ENCODE measurements at places on chromosomes 2 and 18. TPM values are rescaled to one million over a fixed set of nuclear protein-coding genes. Genes with fewer than 3 reads are reported as not detected.

DNA sequence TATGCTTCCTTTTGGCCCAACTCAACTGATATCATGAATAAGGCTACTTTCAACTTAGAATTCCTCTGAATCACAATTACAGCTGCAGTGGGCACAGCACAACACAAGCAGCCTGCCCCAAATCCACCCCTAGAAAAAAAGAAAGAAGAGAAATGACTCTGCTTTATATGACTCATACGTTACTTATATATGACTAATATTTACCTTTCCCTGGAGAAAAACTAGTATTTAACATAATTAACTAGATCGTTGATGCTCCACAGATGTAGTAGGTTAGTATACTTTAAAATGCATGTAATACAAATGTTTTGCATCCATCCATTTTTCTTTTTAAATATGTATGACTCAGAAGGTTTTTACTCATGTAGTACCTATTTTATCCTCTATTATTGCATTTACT, 133.3 kb upstream of the UNC80 start:
- H3K4me3 ChIP-seq, result no peak overlapping the region
- H3K27ac ChIP-seq, result no peak overlapping the region
- H3K4me1 ChIP-seq, result peaks cover 38% of the 10 kb centered on the region
- H3K36me3 ChIP-seq, result no peaks in the 10 kb centered on the region
- peak; percentile 70 for DNase-seq
- no peaks in the 10 kb centered on the region for H3K27me3 ChIP-seq

The AOX1 gene
- 20.5 TPM for polyA plus RNA-seq

DNA sequence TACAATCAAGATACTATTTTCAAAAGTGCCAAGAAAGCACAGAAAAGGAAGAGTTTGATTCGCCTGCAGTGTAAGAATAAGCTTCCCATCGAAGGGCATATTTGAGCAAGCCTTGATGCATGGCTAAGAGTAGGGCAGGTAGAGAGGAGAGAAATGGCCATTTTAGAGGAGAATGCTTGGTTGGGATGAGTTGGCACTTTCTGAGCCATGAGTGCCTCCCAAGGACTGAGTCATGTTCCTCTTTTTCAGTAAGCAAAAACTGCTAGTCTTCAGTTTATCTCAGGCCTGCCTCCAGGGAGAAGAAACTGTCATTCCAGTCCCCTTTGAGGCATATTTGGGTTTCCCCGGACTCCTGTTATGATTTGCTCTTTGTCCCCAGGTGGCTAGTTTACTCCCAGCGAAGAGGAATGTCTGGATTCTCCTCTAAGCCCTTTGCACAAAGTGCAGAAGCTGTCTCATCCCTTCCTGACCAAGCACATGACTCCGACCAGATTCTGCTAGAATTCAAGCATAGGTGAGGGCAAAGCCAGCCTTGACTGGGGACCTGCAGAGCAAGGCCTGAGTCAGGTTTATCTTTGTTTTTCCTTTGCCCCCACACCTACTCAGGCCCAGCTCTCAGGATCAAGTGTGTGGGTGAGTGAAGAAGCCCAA, 115.2 kb downstream of the TTC32 start:
- peak; percentile 91 for DNase-seq
- H3K27me3 ChIP-seq, result no peaks in the 10 kb centered on the region
- H3K36me3 ChIP-seq, result no peaks in the 10 kb centered on the region
- peaks cover 22% of the 10 kb centered on the region for H3K4me1 ChIP-seq
- peak overlapping the region; percentile 94 for H3K27ac ChIP-seq
- H3K4me3 ChIP-seq, result no peak overlapping the region

The TUBB8B gene
- polyA plus RNA-seq, result not detected

- DNase-seq, result peak; percentile 26
- H3K36me3 ChIP-seq, result peaks cover 43% of the 10 kb centered on the region
- no peaks in the 10 kb centered on the region for H3K27me3 ChIP-seq
- H3K4me1 ChIP-seq, result peaks cover 15% of the 10 kb centered on the region
- H3K27ac ChIP-seq, result no peak overlapping the region
Measured at GRCh38 chr2:149566652-149567051, 20.9 kb downstream of the MMADHC start.

DNA sequence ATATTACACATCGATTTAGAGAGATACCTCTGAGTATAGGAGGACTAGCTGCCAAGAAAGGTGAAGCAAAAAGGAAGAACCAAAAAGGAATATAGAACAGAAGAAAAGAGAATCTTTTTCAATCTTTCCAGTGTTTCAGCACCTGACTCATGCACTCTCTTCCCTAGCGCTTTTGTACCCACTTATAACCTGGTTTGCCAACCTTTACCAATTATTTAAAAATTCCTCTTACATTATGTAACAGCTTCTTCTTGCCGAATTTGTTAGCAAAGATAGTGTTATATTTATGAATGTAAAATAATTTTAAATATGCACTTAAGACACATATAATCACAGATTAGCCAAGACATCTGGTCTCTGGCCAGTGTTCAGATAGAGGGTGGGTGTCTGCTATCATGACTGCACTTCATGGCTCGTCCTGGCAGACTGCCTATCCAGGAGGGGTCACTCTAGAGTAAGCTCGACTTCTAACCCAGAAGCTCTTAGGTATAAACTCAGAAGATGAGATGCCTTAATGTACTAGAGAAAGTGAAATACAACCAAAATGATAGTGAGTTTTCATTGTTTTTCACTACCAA, 122.9 kb downstream of the ATAD2B start:
- H3K27me3 ChIP-seq, result no peaks in the 10 kb centered on the region
- H3K36me3 ChIP-seq, result no peaks in the 10 kb centered on the region
- peak; percentile 40 for DNase-seq
- no peak overlapping the region for H3K4me3 ChIP-seq

The IDH1 gene
- 53.1 TPM for polyA plus RNA-seq

GRCh38 chr18:48913775-48914174, 37.0 kb downstream of the SMAD7 start:
- DNase-seq, result no peak
- no peak overlapping the region for H3K4me3 ChIP-seq
- H3K4me1 ChIP-seq, result peaks cover 10% of the 10 kb centered on the region

The DSG1 gene
- polyA plus RNA-seq, result not detected

The SCN9A gene
- polyA plus RNA-seq, result 6.1 TPM

The CYTIP gene
- not detected for polyA plus RNA-seq

The GNAL gene
- polyA plus RNA-seq, result 0.16 TPM

DNA sequence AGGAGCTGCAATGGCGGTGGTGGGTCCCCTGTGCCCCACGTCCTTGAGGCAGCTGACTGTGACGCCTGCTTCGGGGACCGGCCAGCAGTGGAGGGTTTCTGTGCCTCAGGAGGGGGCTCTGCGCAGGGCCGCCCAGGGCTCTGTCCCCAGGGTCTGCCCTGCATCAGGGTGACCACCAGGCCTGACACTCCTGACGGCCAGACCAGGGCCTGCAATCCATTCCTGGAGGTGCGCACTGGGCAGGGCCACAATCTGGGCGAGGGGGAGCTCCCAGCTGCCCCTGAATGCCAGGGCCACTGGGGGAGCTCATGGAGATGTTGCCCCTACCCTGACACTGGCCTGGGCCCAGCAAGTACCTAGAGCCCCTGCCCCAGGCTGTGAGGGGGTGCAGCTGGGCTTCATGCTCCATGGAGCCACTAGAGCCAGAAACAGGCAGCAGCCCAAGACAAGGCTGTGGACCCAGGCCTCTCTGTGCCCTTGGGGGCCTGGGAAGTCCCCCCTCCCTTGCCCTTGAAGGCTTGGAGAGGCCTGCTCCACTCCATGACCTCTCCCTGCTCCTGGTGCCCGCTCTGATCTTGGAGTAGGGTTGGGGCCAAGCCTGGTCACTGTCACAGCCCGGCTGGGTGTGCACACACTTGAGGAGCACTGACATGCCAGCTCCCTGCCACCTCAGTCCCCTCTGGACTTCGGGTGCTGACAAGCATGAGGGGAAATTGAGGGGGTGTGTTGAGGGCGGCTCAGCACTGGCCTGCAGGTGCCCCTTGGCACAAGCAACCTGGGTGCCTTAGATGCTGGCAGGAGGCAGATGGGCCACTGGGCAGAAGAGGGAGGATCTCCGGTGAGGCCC, 55.9 kb downstream of the LDAH start:
- DNase-seq, result no peak
- H3K36me3 ChIP-seq, result no peaks in the 10 kb centered on the region
- no peaks in the 10 kb centered on the region for H3K27me3 ChIP-seq

The USP40 gene
- 25.1 TPM for polyA plus RNA-seq

- no peaks in the 10 kb centered on the region for H3K36me3 ChIP-seq
- H3K4me1 ChIP-seq, result no peaks in the 10 kb centered on the region
- no peaks in the 10 kb centered on the region for H3K27me3 ChIP-seq
- DNase-seq, result no peak
- no peak overlapping the region for H3K4me3 ChIP-seq
Measured at GRCh38 chr2:5725794-5726463, 33.7 kb downstream of the SOX11 start.

The REG1B gene
- polyA plus RNA-seq, result not detected

- peak; percentile 41 for DNase-seq
- H3K4me1 ChIP-seq, result peaks cover 12% of the 10 kb centered on the region
- H3K27ac ChIP-seq, result no peak overlapping the region
Measured at GRCh38 chr2:160140471-160140870, 59.6 kb downstream of the ITGB6 start.

The ZSWIM2 gene
- not detected for polyA plus RNA-seq

DNA sequence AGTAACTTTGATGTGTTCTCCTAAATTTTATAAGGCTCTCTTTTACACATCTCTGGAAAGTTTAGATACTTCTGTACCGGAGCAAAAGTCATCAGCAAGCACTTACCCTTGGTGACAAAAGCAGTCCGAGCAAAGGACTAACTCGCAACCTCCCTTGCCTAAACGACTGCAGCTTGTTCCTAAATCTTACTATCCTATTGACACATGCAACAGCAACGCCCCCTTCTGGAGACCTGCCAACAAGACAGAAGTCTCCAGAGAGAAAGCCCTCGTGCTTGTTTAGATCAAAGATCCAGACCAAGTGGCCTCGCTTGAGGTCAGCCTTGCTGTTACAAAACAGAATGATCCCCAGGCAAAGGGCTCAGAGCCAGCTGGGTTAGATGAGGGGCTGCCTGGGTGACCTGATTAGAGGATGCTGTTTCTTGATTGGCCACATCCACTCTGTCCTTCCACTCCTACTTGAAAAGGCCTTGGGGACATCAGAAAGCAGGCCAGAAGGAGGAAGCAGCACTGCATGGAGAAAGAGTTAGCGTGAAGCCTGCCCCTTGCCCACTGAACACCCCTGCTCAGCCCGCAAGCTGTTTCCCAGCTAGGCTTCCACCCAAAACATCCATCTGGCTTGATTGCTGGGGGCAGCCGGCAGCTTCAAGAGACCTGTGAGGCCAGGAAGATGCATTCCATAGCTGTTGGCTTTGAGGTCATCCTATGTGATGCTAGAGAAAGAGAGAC, 94.3 kb downstream of the HNRNPLL start:
- no peaks in the 10 kb centered on the region for H3K36me3 ChIP-seq
- no peak overlapping the region for H3K27ac ChIP-seq
- no peak overlapping the region for H3K4me3 ChIP-seq
- H3K27me3 ChIP-seq, result no peaks in the 10 kb centered on the region
- peaks cover 7% of the 10 kb centered on the region for H3K4me1 ChIP-seq

The KLHL14 gene
- polyA plus RNA-seq, result not detected

GRCh38 chr2:200267350-200267749, 39.1 kb upstream of the SPATS2L start:
- H3K27ac ChIP-seq, result no peak overlapping the region
- no peak overlapping the region for H3K4me3 ChIP-seq
- H3K27me3 ChIP-seq, result no peaks in the 10 kb centered on the region
- H3K36me3 ChIP-seq, result no peaks in the 10 kb centered on the region

The DSG2 gene
- 0.04 TPM for polyA plus RNA-seq

DNA sequence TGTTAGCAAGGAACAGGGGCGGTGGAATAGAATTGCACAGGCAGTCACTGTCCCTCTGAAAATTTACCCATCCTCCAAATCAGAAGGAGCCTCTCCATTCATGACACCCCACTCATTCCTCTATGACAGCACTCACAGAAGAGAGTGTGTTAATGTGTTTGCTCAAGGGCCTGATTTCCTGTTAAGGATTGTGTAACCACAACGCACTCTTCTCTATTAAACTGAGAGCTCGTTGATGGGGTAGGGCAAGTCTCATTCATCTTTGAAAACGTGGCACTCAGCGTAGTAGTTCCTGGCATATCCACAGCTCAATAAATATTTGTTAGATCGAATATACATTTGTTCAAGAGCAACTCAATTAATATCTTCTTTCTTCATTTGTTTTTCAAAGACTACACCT, 106.4 kb downstream of the VAPA start:
- no peaks in the 10 kb centered on the region for H3K27me3 ChIP-seq
- H3K36me3 ChIP-seq, result no peaks in the 10 kb centered on the region
- H3K27ac ChIP-seq, result no peak overlapping the region
- H3K4me1 ChIP-seq, result peaks cover 17% of the 10 kb centered on the region
- peak; percentile 10 for DNase-seq
- no peak overlapping the region for H3K4me3 ChIP-seq

GRCh38 chr2:30522421-30522820, 75.4 kb downstream of the LCLAT1 start:
- peaks cover 3% of the 10 kb centered on the region for H3K4me1 ChIP-seq
- H3K27ac ChIP-seq, result no peak overlapping the region
- 0 out of 2 replicates have a peak, but pooled peaks cover 10% of the 10 kb centered on the region for H3K36me3 ChIP-seq
- H3K4me3 ChIP-seq, result no peak overlapping the region
- H3K27me3 ChIP-seq, result no peaks in the 10 kb centered on the region
- DNase-seq, result no peak

GRCh38 chr2:46850742-46851141, 64.9 kb downstream of the MCFD2 start:
- peaks cover 79% of the 10 kb centered on the region for H3K4me1 ChIP-seq
- H3K4me3 ChIP-seq, result no peak overlapping the region
- peak; percentile 78 for DNase-seq
- H3K27me3 ChIP-seq, result no peaks in the 10 kb centered on the region

DNA sequence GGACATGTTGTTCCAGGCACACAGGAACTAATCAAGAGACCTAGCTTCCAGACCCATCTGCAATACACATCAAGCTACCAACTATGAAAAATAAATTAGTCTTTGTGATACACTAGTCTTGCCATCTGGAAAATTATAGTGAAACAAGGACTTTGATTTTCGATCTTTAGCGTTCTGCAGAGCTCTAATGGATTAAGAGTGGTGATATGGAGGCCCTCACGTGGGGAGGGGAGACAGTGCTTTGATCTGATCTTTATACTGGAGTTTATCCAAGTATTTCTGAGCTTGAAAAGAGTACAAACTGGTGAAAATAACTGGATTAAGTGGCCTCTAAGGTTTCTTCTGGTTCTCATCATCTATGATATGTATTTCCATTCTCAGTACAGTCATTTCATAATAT, 273.4 kb upstream of the CDH7 start:
- H3K4me1 ChIP-seq, result no peaks in the 10 kb centered on the region
- no peaks in the 10 kb centered on the region for H3K36me3 ChIP-seq
- H3K27me3 ChIP-seq, result no peaks in the 10 kb centered on the region
- no peak overlapping the region for H3K27ac ChIP-seq
- H3K4me3 ChIP-seq, result no peak overlapping the region
- no peak for DNase-seq

GRCh38 chr2:31286230-31286629, 52.3 kb downstream of the EHD3 start:
- H3K27me3 ChIP-seq, result no peaks in the 10 kb centered on the region
- H3K27ac ChIP-seq, result no peak overlapping the region
- no peak for DNase-seq
- H3K4me1 ChIP-seq, result peaks cover 20% of the 10 kb centered on the region

All from GM23248 (cell line).